ENCODE measurements at places on chromosomes 1 and 21.

- DNase-seq = no peak
Measured at GRCh38 chr1:59268406-59268805, 28.5 kb upstream of the FGGY start.

GRCh38 chr1:84753516-84754385, 63.5 kb upstream of the SSX2IP start:
- DNase-seq = peak; percentile 82

- DNase-seq = no peak
Measured at GRCh38 chr1:151187205-151187604, 2.8 kb downstream of the VPS72 start.

- DNase-seq = peak; percentile 96
Measured at GRCh38 chr1:8817412-8818324, at the start of gene RERE. TSS of gene RERE (minus strand) at chr1:8817640.

- DNase-seq = no peak
Measured at GRCh38 chr1:6170742-6171201, 9.3 kb downstream of the CHD5 start.

DNA sequence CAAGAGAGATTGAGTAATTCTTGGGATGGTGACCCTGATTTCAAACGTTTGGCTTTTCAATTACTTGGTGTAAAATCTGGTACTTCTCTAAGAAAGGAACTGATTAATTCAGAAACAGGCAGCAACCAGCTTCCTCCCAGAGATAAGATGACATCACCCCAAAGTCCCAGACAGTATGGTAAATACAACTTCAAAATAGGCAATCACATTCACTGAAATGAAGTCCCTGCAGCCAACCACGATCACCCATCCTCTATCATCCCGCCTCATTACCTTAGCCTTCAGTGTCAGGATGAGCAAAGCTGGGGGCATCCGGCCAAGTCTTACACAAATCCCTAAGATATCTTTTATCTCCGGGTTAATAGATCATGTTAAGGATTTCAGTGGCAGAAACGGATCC, 26.4 kb upstream of the RUNX1 start:
- no peak for DNase-seq

Measured in left hindlimb (tissue), 1 donor.